ENCODE measurements at places on chromosomes 2 and 18.

- DNase-seq: no peak
Observed at GRCh38 chr2:165508927-165509326, 39.4 kb downstream of the CSRNP3 start.

DNA sequence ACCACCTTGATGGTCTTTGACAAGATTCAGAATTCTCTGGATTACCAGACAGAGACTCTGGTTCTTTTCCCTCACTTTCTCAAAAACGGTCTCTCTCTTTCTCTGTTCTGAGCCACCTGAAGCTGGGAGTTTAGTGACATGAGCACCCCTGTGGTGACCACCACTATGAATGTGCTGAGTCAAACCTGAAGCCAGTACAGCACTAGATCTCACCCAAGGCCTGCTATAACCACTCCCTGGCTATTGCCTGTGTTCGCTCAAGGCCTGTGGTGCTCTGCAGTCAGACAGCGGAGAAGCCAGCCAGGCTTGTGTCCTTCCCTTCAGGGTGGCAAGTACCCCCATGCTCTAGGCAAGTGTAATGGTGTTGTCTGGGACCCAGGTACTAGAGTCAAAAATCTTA lies 828.9 kb upstream of the NXPH2 start:
- no peak for DNase-seq

DNA sequence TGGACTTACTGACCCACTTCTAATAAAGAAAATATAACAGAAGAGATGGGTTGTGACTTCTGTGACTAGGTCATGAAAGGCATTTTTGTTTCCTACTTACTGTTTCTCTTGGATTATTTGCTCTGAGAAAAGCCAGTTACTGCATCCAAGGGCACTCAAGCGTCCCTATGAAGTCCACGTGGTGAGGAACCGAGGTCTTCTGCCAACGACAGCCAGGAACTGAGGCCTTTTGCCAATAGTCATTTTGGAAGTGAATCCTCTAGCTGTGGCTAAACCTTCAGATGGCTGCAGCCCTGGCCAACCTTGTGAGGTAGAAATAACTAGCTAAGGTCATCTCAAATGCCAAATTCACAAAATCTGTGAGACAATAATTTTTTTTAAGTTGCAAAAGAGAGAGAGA lies 449.8 kb upstream of the RGPD4 start:
- DNase-seq: no peak

DNA sequence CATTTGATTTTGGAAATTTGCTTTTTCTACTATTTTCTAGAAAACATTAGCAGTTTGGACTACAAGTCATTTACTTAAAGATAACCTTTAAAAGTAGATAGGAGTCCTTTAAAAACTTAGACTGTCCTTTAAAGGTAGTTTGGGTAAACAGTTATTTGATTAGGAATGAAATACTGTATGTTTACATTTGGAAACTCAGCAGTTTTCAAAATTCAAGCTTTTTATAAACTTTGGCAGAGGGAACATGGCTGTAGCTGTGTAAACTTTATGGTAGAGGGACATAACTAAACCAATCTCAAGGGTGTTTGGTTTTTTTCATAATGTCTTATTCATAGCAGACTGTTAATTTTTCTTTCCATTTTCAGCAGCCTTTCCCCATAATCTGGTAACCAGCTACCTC lies 90.7 kb downstream of the SMCHD1 start:
- DNase-seq: no peak

DNA sequence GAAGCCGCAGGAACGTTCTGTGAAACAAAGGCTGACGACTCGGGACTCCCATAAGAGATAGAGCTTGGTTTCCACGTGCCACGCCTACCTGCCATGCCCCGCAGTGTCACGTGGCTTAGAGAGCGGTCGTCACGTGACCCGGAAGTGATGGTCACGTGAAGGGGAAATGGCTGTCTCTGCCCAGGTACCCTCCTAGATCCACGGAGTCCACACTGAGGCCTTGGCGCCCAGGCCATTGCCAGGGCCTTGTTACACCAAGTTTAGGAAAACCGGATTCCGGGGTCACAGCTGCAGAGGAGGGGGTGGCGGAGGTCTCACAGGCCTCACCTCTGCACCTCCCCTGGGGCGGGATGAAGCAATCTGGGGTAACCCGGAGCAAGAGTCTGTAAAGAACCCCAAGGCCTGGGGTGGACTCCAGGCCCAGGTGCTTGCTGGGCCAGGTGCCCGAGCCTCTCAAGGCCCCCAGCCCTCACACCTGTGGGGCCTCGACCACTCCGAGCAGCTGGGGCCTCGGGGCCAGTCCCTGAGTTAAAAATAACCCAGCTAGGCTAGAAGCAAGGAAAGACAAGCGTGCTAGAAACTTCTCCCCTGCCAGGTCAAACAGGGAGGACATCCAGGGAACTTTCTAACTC lies 113.5 kb upstream of the ZNF236 start:
- no peak for DNase-seq

DNA sequence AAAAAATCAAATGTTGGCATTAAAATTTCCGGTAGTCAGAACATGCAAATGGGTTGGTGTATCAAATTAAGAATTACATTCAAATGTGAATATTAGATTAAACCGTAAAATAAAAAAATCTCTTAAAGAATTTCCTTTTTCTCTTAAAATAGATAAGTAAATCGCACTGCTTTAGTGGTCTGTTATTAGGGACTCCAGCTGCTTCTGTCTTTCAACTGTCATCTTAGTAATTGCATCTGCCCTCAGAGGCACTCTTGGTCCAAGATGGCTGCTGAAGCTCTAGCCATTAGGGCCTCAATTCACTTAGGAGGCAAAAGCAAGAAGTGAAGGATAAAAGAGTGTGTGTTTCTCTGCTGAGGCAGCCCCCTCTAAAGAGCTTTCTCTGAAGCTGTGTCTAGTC lies 132.4 kb downstream of the MGAT5 start:
- no peak for DNase-seq

- no peak for DNase-seq
Observed at GRCh38 chr2:11865805-11866204, 119.4 kb downstream of the LPIN1 start.

- no peak for DNase-seq
Observed at GRCh38 chr18:77366067-77366719, 116.5 kb downstream of the GALR1 start.

GRCh38 chr2:231909631-231910030 lies 16.6 kb downstream of the NPPC start:
- no peak for DNase-seq

- no peak for DNase-seq
Observed at GRCh38 chr18:6056171-6056910, 161.0 kb upstream of the TMEM200C start.

- DNase-seq: no peak
Observed at GRCh38 chr2:120586507-120587278, 149.0 kb upstream of the GLI2 start.

DNA sequence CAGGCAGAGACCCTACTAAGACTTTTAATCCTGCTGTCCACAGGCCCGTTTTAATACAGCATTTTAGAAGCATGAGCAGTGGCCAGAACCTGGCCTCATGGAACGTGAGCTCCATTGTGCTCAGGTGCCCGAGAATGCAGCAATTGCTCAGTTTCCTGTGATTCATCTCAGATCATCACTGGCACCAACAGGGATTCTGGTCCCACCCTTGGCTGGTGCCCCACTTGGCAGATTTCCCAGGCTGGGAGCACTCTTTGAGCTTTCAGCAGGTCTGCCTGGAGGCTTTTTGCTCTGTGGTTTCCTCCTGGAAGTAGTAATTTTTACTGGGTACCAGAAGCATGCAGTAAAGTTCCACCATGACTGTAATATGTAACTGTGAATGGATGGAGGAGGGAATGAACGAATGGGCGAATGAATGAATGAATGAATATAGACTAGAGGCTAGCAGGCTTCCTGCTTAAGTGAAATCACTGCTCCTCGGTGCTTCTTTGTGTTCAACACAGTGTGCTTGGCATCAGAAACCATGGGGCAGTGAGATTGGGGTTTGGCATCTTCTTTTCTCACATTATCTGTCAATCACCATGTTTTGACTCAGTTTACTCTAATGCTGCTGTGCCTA lies 312.9 kb downstream of the PRKCE start:
- DNase-seq: no peak

Data from K562 (cell line).